ENCODE measurements at places on chromosomes 5 and 9. TPM values are rescaled to one million over a fixed set of nuclear protein-coding genes. Genes with fewer than 3 reads are reported as not detected.
A peak's percentile ranks its signal among the peaks of the same experiment; 100 is the strongest.

- no peaks in the 10 kb centered on the region for H3K36me3 ChIP-seq
- no peak overlapping the region for H3K27ac ChIP-seq
- peaks cover 6% of the 10 kb centered on the region for H3K27me3 ChIP-seq
- no peak overlapping the region for H3K4me3 ChIP-seq
Measured at GRCh38 chr5:137393196-137393993, 105.7 kb downstream of the SPOCK1 start.

GRCh38 chr5:34583167-34583566, 73.0 kb upstream of the RAI14 start:
- DNase-seq = no peak
- H3K4me1 ChIP-seq = no peaks in the 10 kb centered on the region
- no peak overlapping the region for H3K27ac ChIP-seq
- H3K4me3 ChIP-seq = no peak overlapping the region
- no peaks in the 10 kb centered on the region for H3K36me3 ChIP-seq

GRCh38 chr9:107138261-107138992, 144.7 kb upstream of the RAD23B start:
- H3K36me3 ChIP-seq = no peaks in the 10 kb centered on the region
- peaks cover 18% of the 10 kb centered on the region for H3K27me3 ChIP-seq
- no peaks in the 10 kb centered on the region for H3K4me1 ChIP-seq
- no peak overlapping the region for H3K4me3 ChIP-seq

- DNase-seq = no peak
- peaks cover 4% of the 10 kb centered on the region for H3K27me3 ChIP-seq
- H3K4me3 ChIP-seq = no peak overlapping the region
- peaks cover 12% of the 10 kb centered on the region for H3K36me3 ChIP-seq
Measured at GRCh38 chr5:130541617-130542221, 623.3 kb downstream of the HINT1 start.

- peaks cover 12% of the 10 kb centered on the region for H3K36me3 ChIP-seq
- H3K4me1 ChIP-seq = peaks cover 11% of the 10 kb centered on the region
- no peak overlapping the region for H3K27ac ChIP-seq
- no peaks in the 10 kb centered on the region for H3K27me3 ChIP-seq
- H3K4me3 ChIP-seq = no peak overlapping the region
Measured at GRCh38 chr5:65790371-65791163, 68.6 kb downstream of the NLN start.

- H3K4me3 ChIP-seq = peak overlapping the region; percentile 75
- peaks cover 40% of the 10 kb centered on the region for H3K4me1 ChIP-seq
- no peaks in the 10 kb centered on the region for H3K27me3 ChIP-seq
- H3K36me3 ChIP-seq = peaks cover 6% of the 10 kb centered on the region
- H3K27ac ChIP-seq = peak overlapping the region; percentile 99
Measured at GRCh38 chr5:39191216-39191615, 28.1 kb downstream of the FYB1 start.

- H3K27me3 ChIP-seq = no peaks in the 10 kb centered on the region
- H3K4me3 ChIP-seq = no peak overlapping the region
- peaks cover 56% of the 10 kb centered on the region for H3K36me3 ChIP-seq
- H3K27ac ChIP-seq = no peak overlapping the region
- peaks cover 6% of the 10 kb centered on the region for H3K4me1 ChIP-seq
Measured at GRCh38 chr5:131720714-131721113, 76.1 kb downstream of the FNIP1 start.

GRCh38 chr5:177336112-177336511, 15.4 kb downstream of the LMAN2 start:
- no peak for DNase-seq
- peaks cover 24% of the 10 kb centered on the region for H3K4me1 ChIP-seq
- peak overlapping the region; percentile 52 for H3K27ac ChIP-seq

DNA sequence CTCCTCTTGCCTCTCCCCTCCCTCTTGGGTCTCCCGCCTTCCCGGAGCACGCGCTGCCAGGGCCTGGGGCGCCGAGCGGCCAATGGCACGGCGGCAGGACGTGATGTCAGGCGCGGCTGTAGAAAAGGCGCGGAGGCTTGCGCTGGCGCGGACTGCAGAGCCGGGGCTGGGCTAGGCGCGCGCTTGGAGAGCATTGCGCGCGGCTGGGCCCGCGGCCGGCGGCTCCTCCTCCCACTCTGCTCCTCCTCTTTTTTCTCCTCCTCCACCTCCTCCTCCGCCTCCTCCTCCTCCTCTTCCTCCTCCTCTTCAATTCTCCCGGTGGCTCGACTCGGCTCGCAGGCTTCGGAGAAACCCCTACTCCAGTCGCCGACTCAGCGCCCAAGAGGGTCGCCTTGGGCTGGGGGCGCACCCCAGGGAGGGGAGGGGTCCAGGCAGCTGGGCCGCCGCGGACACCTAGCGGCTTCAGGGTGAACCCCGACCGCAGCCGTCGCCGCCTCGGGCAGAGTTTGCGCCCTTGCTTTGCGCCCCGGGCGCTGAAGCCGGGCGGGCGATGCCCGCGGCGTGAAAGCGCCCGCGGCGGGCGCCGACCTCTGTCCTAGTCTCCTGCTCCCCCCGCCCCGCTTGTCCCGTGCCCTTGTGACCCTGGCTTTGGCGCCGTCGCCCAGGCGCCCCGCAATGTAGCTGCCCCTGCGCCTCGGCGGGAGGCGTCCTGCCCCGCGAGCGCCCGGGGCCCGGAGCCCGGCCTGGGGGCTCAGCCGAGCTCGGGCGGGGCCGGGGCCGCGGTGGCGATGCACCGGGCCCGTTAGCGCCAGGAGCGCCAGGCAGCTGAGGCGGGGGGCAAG, at the start of gene LHX2:
Gene LHX2 (plus strand): TSS at position 309 of the 842 bp plus-strand sequence. CDS start 581 bp downstream, outside the sequence.
- peaks cover 46% of the 10 kb centered on the region for H3K27me3 ChIP-seq
- DNase-seq = no peak
- H3K4me1 ChIP-seq = peaks cover 44% of the 10 kb centered on the region
- no peaks in the 10 kb centered on the region for H3K36me3 ChIP-seq
- H3K27ac ChIP-seq = no peak within 1 kb of the TSS

DNA sequence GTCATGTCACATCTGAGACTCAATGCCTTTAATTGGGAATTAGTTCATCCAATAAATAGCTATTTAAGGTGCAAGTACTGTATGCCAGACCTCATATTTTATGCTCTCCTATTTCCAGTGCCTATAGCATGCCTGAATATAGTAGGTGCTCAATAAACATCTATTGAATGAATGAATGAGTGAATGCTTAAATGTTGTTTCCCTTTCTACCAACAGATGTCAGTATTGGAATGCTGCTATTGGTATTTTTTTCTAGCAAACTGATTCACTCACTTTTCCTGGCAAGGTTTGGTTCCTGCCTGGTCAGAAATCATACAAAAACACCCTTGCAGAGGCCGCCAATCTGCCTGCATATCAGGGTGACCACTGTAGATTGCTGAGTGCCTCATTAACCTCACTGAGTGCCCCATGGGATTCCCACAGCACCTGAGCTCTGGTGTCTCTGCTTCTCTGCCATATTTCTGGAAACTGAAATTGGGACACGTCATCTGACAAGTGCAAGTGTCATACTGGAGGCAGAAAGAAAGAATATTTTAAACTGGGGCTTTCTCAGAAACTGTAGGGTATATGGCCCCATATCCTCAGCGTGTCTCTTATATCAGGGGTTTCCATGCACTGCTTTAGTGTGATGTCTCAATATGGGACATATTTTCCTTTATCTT, 359.7 kb downstream of the TRIM32 start:
- H3K27me3 ChIP-seq = peaks cover 3% of the 10 kb centered on the region
- H3K4me1 ChIP-seq = no peaks in the 10 kb centered on the region
- no peak for DNase-seq
- H3K27ac ChIP-seq = no peak overlapping the region

The OGN gene
- not detected for total RNA-seq

The MEIKIN gene
- 2.8 TPM for total RNA-seq

GRCh38 chr9:76044266-76044819, 153.9 kb downstream of the PCSK5 start:
- peaks cover 20% of the 10 kb centered on the region for H3K36me3 ChIP-seq
- no peak overlapping the region for H3K27ac ChIP-seq
- H3K4me1 ChIP-seq = peaks cover 20% of the 10 kb centered on the region
- H3K4me3 ChIP-seq = no peak overlapping the region

GRCh38 chr5:135831439-135831838, 3.0 kb upstream of the SLC25A48 start:
- no peak overlapping the region for H3K27ac ChIP-seq
- H3K36me3 ChIP-seq = peaks cover 4% of the 10 kb centered on the region
- peaks cover 33% of the 10 kb centered on the region for H3K27me3 ChIP-seq
- H3K4me1 ChIP-seq = peaks cover 5% of the 10 kb centered on the region
- H3K4me3 ChIP-seq = no peak overlapping the region

DNA sequence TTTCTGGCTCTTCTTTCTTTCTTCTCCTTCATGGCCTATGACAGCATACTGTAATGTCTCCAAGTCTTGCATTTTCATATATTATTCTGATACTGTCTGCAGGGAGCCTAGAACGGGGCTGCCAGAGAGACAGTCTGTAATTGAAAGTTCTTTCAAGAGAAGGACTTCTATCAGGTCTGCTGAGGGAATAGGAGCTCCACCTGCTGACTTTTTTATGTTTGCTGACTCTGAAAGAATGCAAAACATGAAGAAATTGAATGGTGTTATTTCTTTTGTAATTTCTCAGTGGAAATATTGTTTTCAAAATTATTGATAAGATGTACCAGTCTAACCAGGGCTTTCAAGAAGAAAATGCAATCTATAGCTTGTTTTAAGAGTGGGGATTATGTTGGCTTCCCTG, 121.9 kb upstream of the RFX3 start:
- H3K27ac ChIP-seq = no peak overlapping the region
- no peaks in the 10 kb centered on the region for H3K36me3 ChIP-seq
- H3K4me3 ChIP-seq = no peak overlapping the region
- no peak for DNase-seq
- no peaks in the 10 kb centered on the region for H3K4me1 ChIP-seq

DNA sequence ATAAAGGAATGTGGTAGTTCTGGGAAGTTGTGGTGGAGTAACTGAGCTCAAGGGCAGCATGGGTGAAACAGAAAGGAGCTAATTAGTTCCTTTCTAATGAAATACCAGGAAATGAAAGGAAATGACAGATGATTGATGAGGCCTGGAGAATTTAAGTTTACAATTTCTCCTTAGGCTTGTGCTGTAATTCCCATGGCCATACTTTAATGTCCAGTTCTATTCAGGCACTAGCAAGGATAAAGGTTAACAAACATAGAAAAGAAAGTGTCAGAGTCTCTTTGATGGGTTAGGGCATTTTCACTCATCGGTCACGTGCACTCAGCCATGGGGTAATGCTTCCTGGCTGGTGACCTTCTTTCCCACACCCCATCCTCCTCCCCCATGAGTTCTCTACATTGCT, 70.3 kb downstream of the CTSL start:
- no peak overlapping the region for H3K4me3 ChIP-seq
- DNase-seq = no peak
- H3K4me1 ChIP-seq = no peaks in the 10 kb centered on the region
- H3K27ac ChIP-seq = no peak overlapping the region

DNA sequence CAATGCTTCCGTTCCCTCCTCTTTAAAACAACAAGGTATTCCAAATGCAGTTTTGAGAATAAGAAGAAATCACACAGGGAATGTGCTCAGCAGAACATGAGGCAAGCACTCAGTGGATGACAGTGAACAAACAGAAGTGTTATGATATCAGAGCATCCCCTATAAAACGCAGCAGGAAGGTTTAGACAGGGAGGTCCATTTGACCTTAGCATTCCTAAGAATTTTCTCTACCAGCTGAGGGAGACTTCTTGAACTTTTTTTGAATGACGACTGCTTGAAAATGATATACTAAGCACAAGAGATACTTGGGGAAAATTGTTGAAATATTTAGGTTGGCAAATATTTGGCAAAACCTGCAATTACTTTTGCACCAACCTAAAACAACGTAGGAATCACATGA, 3.9 kb downstream of the AMACR start:
- DNase-seq = no peak
- no peaks in the 10 kb centered on the region for H3K27me3 ChIP-seq
- peaks cover 5% of the 10 kb centered on the region for H3K36me3 ChIP-seq
- peaks cover 19% of the 10 kb centered on the region for H3K4me1 ChIP-seq
- H3K27ac ChIP-seq = no peak overlapping the region

DNA sequence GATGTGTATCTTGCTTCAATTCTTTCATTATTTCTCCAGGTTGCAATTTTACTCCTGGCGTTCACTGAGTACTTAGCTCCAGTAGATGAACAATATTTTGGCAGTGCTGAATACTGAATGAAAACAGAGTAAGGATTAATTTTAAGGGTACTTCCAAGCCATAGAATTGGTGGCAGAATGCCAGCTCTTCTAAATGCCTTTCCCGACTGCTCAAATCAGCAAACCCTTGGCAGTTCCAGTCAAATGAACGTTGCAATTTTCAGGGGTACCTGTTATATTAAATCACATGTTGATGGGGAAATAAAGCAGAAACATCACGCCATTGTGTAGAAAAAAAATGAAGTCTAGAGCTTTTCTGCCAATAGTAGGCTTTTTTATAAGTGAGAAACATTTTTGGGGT, 282.4 kb upstream of the RPS23 start:
- H3K27ac ChIP-seq = no peak overlapping the region
- H3K36me3 ChIP-seq = no peaks in the 10 kb centered on the region
- DNase-seq = no peak
- H3K4me1 ChIP-seq = no peaks in the 10 kb centered on the region
- no peaks in the 10 kb centered on the region for H3K27me3 ChIP-seq

The DPM2 gene
- 71.1 TPM for total RNA-seq

The CCIN gene
- 0.19 TPM for total RNA-seq

DNA sequence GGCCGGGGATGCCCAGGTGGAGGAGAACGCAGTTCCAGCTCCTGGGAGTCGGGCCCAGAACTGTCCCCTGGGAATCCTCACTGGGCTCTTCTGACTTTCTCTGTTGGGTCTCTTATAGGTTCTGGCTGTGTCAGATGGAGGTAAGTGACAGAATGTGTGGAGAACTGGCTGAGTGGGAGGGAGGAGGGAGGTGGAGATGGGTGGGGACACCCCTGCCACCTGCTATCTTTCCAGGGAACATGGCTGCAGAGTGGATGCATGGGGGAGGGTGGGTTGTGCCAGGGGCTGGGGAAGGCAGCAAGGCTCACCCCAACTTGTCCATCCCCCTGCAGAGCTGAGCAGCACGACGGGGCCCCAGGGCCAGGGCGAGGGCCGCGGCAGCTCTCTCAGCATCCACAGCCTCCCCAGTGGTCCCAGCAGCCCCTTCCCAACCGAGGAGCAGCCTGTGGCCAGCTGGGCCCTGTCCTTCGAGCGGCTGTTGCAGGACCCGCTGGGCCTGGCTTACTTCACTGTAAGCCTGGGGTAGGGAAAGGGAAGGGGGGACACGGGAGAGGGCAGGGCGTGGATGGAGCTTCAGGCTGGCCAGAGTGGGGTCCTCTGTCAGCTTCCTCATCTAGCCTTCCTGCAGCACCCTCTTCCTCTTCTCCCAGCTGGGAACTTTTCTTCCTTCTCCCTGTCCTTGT, 8.3 kb downstream of the RGS14 start:
- peaks cover 5% of the 10 kb centered on the region for H3K36me3 ChIP-seq
- H3K27me3 ChIP-seq = no peaks in the 10 kb centered on the region
- H3K27ac ChIP-seq = peak overlapping the region; percentile 25
- peaks cover 66% of the 10 kb centered on the region for H3K4me1 ChIP-seq
- DNase-seq = no peak

All from naive thymus-derived CD8-positive, alpha-beta T cell (primary cell).